ENCODE measurements at places on chromosomes 2 and 18.

- DNase-seq, result no peak
Measured at GRCh38 chr2:82224301-82224940, 1919.9 kb upstream of the LRRTM1 start.

DNA sequence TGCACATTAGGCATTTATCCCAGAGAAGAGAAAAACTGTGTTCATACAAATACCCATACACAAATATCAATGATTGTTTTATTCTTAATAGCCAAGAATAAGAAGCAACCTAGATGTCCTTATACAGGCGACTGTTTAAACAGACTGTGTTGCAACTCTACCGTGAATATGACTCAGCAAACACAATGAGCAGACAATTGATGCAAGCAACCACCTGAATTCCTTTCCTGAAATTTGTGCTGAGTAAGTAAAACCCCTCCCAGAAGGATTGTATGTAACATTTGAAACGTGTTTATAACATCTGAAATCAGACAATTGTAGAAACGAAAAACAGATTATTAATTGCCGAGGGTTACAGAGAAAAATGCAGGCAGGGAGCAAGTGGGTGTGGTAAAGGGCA is 621.9 kb upstream of the SOX11 start:
- DNase-seq, result no peak

- no peak for DNase-seq
Measured at GRCh38 chr2:146814971-146815370, 1029.9 kb upstream of the ACVR2A start.

- DNase-seq, result no peak
Measured at GRCh38 chr18:12003894-12004293, 22.6 kb downstream of the IMPA2 start.

- DNase-seq, result no peak
Measured at GRCh38 chr18:75365837-75366236, 61.7 kb downstream of the SMIM21 start.

- DNase-seq, result no peak
Measured at GRCh38 chr2:136331226-136331625, 213.3 kb upstream of the CXCR4 start.

DNA sequence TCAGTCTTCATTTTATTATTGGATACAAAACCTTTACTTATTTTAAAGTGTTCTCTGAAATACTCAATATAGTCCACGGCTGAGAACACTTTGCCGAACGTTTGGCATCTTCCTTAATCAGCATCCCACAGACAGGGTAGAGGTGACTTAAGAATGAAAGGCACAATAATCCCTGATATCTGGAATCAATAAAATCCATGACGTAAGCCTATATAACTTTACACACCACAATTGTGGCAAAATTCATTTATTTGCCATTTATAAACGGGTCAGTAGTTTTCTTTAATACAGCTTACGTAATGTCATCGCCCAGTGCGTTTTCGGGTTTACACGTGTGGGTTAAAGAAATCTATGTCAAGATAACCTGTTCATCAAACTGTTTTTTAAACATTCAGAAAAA is 1.3 kb downstream of the MGAT4A start:
- DNase-seq, result no peak

DNA sequence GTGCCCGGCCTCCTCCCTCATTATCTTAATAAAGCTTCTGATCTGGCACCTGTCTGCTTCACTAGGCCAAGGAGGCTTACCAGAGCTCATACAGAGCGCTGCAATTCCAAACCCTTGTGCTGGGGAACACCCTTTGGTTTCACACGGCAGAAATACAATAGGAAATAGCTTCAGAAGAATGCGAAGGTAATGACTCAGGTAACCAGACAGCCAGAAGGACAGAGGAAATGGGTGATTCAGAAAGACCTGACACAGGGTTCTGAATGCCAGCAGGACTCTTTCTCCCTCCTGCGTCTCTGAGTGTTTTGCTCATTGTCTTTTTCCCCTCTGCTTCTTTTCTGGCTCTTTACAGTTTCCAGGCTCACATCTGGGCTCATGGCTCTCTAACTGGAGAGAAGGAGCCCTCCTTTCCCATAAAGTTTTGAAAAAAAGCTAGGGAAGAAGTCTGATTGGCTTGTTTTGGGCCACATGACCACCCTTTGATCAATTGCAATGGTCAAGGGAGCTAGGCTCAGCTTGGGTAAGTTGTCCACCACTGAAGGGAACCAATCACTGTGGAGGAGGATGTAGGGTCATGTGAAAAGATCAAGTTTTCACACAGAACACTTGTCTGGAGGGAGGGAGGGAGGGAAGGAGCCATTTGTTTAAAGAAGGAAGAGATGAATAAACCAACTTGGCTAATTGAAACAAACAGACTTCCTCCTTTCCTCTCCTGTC is 90.5 kb upstream of the UPP2 start:
- DNase-seq, result no peak

- no peak for DNase-seq
Measured at GRCh38 chr2:41992671-41993434, 55.0 kb upstream of the PKDCC start.

All from T-helper 1 cell (primary cell).